ENCODE measurements at places on chromosomes 2 and 18.

GRCh38 chr2:20334605-20335203 is 15.9 kb downstream of the PUM2 start:
- no peak for DNase-seq

- DNase-seq, result no peak
Measured at GRCh38 chr2:177574356-177574755, 181.8 kb downstream of the AGPS start.

- DNase-seq, result no peak
Measured at GRCh38 chr2:96449174-96449573, 56.0 kb downstream of the NEURL3 start.

- DNase-seq, result no peak
Measured at GRCh38 chr18:37402735-37403099, 162.9 kb downstream of the CELF4 start.

GRCh38 chr2:20168727-20169696 is 55.9 kb downstream of the SDC1 start:
- DNase-seq, result no peak

- no peak for DNase-seq
Measured at GRCh38 chr2:10080536-10081304, 509 bp upstream of the CYS1 start.

DNA sequence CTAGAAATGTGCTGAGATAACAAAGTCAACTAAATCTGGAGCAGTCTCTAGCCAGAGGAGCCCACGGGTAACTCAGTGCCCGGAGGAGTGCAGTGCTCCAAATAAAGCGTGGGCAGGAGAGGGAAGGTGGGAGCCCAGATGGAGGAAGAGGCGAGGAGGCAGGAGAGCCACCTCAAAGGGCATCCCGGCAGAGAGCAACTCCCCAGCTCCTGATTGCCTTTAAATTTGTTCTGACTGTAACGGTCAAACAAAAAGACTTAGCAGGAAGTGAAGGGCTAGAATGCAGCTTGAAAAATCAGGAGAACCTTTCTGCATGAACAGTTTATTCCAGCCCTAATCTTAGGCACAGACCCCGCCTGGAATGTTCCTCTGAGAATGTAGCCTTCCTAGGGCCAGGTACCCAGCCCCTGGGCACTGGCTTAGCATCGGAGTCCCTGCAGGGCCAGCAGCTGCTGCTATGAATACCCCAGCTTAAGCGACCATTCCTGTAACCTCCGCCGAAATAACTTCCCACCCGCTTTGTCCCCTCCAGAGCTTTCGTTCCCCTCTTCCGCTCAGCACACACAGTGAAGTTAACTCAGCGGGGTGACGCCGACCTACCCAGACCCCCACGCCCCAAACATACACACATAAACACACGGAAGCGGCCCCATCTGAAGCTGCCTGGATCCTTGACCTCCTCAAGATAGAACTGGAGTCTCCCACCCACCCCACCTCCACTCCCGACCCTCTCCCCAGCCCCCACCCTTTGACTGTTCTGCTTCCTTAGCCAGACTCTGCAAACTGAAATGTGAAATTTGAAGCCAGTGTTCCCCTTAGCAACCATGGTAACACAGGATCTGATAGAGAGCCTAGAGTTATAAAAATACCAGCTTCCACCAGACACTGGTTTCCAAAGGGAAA is 123.2 kb downstream of the SMAD7 start:
- DNase-seq, result no peak

- no peak for DNase-seq
Measured at GRCh38 chr2:110675679-110676078, 2.2 kb downstream of the BUB1 start.

DNA sequence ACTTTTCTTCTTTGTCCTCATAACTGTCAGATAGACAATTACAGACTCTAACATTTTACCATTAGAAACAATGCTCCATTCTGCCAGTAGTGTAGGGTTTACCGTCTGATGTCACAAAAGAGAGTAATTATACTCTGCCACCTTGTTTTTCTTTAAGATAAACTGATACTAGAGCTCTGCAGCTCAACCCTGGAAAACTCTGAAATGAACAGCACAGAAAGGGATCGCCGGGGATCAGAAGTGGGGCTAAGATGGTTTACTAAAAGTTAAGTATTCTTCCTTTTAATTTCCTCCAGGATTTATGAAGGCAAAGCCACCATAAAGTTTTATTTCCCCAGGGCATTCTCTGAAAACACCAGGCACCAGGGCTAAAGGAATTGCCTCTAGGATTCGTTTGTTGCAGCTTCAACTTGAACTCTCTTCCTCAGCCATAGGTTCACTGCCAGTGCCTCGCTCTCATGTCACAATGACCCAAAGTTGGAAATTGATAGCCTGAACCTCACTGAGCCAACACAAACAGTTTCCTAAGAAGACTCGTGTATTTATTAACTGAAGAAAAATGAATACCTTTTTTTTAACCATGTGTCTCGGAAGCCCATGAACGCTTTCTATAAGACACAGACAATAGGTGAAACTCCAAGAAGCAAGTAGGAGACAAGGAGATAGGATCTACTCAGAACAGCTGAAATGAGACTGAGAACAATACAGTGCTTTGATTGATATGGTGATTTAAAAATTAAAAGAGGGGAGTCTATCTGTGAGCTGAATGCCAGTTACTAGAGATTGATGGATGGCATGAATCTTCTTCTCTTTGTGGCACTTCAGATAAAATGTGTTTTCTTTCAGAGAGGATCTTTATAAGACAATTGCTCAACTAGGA is 121.5 kb upstream of the SPATS2L start:
- no peak for DNase-seq

GRCh38 chr2:171771463-171771862 is 84.2 kb downstream of the DYNC1I2 start:
- no peak for DNase-seq

- DNase-seq, result no peak
Measured at GRCh38 chr2:188478724-188479123, 187.1 kb downstream of the GULP1 start.

DNA sequence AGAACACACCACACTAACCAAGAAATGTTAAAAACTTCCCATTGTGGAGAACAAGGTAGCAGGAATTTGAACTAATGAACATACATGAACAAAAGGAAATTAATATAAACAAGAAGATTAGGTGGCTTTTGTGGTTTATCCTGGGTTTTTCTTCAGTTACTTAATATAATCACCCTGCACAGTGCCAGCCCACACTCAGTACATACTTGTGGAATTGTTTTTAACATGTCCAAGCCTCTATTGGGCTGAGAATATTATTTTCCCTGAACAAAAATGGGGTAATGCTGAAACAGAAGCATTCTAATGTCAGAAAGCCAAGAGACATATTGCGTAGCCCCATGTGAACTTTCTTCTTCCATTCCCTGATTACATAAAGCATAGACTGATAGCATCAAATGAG is 202.8 kb downstream of the DNER start:
- DNase-seq, result no peak

- no peak for DNase-seq
Measured at GRCh38 chr2:214079032-214079431, 331.8 kb upstream of the VWC2L start.

DNA sequence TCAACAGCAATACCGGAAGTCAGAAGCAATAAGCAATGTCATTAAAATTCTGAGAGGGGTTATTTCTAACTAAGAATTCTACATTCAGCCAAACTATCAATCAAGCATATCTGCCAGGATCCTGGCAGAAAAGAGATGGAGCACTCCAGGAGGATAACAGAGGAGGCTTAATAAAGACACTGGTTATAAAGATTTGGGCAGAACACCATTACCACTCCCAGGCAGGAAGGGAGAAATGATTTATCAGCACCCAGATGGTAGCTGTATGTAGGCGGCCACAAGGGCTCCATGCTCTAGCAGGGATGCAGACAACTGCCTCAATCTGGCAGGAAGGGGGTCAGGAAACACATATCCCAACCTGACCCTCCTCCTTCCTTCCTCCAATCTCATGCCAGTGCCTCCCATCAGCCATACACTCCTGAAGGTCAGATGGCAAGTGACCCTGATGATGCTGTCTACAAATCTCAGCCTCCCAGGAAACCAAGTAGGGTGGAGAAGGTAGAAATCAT is 20.5 kb upstream of the TNFAIP6 start:
- no peak for DNase-seq

DNA sequence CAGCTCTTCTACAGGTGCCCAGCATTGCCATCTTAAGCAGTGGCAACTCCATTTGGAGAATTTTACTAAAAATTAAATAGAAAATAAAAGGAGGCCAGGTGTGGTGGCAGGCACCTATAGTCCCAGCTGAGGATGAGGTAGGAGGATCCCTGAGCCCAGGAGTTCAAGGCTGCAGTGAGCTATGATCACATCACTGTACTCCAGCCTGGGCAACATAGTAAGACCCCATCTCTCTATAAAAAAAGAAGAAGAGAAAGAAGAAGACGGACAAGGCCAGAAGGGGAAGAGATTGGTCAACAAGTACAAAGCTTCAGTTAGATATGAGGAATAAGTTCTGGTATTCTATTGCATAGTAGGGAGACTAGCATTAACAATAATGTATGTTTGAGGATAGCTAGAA is 21.7 kb upstream of the HNRNPA3 start:
- no peak for DNase-seq

DNA sequence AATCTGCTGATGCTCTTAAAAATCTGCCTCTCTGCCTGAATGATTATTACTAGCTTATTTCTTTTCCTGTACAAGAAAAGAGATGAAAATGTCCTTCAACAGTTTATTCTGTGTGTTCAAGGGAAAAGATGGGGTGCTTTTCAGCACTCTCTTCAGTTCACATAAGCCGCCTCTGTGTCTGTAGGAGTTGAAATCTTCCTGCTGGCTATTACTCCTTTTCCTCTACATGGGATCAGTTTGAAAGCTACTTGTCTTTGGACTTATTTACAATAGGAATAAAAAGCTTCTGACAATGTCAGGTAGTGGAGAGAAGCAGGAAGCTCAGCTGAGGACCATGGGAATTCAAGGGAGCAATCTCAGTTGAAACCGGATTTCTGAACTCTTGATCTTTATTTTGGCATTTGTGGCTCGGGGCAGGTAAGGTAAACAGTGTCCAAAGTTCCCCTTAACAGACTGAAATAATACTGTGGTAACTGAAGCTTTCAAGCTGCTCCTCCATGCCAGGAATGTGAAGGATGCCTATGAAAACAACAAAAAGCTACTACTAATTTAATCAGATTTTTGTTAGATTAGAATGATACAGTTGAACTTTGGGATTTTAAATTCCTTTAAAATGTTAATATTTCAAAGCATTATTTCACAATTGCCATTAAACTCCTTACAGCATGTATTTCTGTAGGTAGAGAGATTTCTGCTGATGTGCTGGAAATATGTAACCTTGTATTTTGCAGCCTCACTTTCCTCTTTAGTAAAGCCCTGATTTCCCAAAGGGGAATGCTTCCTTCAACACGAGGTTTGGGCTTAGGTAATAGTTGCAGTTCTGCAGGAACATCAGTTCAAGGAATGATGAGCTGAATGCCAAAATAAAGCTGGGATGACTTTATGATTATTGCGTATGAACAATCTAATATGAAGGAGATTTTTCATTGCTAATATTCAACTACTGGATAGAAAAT is 43.6 kb downstream of the MAPRE2 start:
- no peak for DNase-seq

DNA sequence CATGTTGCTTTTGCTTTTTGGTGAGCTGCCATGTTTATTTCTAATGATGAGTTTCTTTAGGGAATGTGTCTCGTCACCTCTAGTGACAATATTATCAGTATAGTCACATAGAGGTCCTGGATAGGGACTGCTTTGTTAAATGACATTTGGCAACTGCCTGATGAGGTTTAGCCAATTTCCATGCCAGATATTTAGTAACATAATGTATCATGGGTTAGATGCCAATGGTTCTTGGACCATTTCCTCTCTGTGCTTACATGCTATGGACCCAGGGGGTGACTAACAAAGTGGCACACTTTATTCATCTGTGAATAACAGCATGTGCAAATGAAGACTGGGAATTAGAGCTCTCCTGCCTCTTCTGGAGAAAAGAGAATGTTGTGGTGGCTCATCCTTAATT is 56.2 kb upstream of the RAB27B start:
- no peak for DNase-seq

DNA sequence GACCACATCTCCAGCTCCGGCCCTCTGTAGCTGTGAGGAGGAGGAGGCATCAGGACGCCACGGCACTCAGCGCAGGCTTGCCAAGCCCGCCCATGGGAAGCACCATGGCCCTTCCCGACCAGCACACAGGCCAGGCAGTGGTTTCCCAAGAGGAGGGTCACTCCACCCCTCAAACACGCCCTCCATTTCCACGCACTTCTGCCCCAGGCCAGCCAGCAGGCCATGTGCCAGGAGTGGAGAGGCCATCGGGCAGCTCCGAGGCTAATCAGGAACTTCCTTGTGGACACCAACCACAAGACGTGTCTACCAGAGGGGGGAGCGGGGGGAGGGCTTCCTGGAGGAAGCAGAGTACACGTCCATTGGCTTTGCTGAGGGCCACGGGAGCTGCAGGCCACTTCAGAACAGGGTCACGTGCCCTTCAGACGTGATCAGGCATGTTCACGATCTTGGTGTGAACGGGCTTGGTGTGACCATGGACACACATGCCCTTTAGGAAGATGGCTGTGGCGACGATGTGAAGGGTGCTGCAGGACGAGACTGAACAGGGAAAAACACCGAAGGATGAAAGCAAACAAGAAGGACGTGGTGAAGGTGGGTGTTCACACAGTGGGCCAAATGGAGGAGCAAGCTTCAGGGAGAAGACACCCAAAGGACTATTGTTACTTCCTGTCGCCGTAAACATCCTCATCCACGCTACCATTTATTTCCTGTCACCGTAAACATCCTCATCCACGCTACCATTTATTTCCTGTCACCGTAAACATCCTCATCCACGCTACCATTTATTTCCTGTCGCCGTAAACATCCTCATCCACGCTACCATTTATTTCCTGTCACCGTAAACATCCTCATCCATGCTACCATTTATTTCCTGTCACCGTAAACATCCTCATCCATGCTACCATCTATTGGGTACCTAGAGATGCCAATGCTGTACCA is 6.5 kb upstream of the MTERF4 start:
- DNase-seq, result no peak

GRCh38 chr18:1627494-1627893 is 722.8 kb downstream of the ADCYAP1 start:
- DNase-seq, result no peak

DNA sequence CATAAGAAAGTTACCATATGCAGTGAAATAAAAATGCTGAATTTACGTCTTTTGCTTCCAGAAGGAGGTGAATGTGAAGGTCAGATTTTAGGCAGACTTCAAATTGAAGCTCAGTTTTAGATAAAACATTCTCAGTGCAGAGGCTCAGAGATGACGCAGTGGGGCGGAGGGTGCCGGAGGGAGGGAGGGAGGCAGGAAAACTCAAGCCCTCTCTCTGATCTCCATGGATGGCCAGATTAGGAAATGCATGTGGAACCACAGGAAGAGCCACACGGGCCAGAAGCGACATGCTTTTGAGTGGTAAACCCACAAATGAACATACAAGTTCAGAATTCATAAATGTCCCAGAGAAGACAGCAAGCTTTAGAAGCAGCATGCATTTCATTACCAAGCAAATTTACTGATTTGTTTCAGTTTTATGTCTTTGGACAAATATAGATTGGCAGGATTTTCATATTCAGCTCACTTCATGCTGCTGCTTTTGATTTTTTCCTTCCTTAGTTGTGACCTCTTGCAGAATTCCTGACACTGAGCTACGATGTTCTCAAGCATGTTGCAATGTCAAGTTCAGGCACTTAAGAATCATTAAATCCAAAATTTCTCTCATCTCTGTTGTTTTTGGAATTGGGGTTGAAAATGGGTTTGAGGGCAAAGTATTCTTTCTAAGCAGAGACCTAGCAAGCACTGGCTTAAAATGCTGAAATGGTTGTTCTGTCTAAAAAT is 29.7 kb upstream of the APCDD1 start:
- no peak for DNase-seq

GRCh38 chr18:77870199-77870598 is 620.6 kb downstream of the GALR1 start:
- no peak for DNase-seq

Data from GM04503 (cell line).